Iris pigment epithelial cell (primary cell): ENCODE measurements at places on chromosomes 5 and 9.

- no peak for DNase-seq
These were observed 664 bp upstream of the IGFBPL1 start for GRCh38 chr9:38424918-38425317.

DNA sequence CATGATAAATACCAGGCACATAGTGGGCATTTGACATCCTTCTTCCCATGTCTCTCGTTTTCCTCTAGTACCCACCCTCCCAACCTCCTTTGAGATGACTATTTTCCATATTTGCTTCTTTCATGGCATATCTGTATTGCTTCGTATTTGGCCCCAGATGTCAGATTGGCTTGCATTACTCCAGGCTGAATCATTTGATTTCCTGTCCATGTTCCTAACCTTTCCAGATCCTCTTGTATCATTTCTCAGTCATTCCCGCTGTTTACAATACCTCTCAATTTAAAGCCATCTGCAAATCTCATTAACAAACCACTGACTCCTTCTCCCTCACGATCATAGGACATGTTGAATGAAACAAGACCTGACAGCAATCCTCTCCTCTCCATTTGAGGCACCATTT, 19.9 kb downstream of the MTX3 start:
- peak; percentile 72 for DNase-seq

- DNase-seq: no peak
These were observed 123.6 kb downstream of the TEX10 start for GRCh38 chr9:100229136-100229535.

- DNase-seq: peak; percentile 43
These were observed 48.2 kb downstream of the CDK5RAP2 start for GRCh38 chr9:120531683-120532300.

- peak; percentile 2 for DNase-seq
These were observed 169.1 kb downstream of the YTHDC2 start for GRCh38 chr5:113682497-113683136.

- peak; percentile 36 for DNase-seq
These were observed 720 bp downstream of the NOTCH1 start for GRCh38 chr9:136544964-136545691.

- peak; percentile 74 for DNase-seq
These were observed 809 bp downstream of the TNIP1 start for GRCh38 chr5:151079838-151080612.

GRCh38 chr5:143121135-143121475, 282.4 kb downstream of the NR3C1 start:
- no peak for DNase-seq

DNA sequence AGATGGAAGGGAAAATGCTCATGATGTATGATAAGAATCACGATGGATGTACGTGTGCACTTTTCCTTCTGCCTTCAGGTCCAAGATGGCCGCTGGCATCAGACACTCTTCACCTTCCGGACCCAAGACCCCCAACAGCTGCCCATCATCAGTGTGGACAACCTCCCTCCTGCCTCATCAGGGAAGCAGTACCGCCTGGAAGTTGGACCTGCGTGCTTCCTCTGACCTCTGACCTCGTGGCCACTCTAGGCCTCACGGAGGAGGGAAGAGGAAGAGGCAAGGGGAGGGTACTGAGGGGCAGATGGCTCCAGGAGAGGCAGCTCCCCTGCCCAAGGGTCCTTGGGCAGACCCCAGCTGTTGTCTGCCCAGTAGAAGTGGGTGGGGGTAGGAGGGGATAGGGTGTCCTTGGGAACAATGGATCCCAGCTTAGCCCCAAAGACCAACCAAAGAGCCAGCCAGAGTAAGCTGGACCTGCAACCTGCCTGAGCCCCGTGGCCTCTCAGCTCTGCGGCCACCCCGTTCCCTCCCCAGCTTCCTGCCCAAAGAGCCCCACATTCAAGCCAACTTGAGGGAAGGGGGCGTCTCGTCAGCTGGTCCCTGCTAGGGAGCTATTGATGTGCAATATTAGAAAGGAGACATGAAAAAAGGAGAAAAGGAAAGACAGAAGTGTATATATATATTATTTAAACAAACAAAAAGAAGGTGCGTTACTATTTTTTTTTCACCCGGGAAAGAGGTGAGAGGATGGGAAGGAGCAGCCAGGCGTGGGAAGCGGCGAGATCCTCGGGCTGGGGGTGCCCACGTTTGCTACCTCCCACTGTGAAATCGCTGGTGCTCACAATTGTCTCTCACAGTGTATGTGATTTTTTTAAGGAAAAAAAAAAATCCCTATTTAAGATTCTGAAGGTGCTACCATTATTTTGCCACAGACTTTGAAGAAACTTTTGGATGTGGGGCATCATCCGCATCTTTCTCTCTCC, 12.1 kb upstream of the ORM1 start:
- no peak for DNase-seq

- peak; percentile 7 for DNase-seq
These were observed 1722.1 kb downstream of the MAT2B start for GRCh38 chr5:165227515-165227914.
